ENCODE measurements at places on chromosomes 3 and 15. TPM values are rescaled to one million over a fixed set of nuclear protein-coding genes. Genes with fewer than 3 reads are reported as not detected.
A peak's percentile ranks its signal among the peaks of the same experiment; 100 is the strongest.

- H3K36me3 ChIP-seq = peaks cover 32% of the 10 kb centered on the region
- no peak overlapping the region for H3K27ac ChIP-seq
- H3K27me3 ChIP-seq = no peaks in the 10 kb centered on the region
- peaks cover 15% of the 10 kb centered on the region for H3K4me1 ChIP-seq
- H3K4me3 ChIP-seq = no peak overlapping the region
These were observed 14.6 kb downstream of the CHSY1 start for GRCh38 chr15:101237251-101237650.

DNA sequence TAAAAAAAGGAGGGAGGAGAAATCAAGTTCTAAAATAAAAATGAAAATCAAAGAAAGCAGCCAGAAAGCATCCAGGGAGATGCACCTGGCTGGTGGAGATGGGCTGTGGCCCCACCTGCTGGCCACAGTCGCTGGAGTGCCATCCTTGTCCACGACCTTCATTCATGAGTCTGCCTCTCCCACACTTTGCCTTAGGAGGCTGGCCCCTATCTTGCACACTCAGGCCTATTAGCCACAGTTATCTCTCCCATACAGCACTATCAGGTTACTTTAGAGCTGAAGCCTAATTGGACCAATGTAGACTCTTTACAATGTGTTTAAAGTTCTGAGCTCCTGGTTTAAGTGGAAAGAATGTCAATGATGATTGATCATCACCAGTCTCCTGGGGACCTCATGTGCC, 392.0 kb upstream of the RORA start:
- H3K27ac ChIP-seq = no peak overlapping the region
- H3K4me1 ChIP-seq = no peaks in the 10 kb centered on the region
- H3K36me3 ChIP-seq = no peaks in the 10 kb centered on the region
- DNase-seq = no peak
- H3K4me3 ChIP-seq = no peak overlapping the region

DNA sequence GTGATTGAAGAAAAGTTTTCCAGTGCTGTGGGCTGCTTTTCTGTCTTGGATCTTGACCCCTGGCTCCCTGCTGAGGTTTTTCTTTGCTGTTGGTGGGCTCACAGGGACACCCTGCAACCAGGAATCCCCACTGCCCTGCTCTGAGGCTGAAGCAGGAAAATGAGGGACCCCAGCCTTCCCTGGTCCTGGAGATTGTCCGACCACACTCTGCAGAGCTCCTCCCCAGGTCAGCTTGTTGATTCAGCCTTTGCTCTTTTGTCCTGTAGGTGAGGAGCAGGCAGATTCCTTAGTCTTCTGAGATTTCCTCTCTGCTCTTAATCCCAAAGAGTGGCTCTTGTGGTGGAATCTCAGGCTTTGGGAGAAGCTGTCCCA, 194.5 kb downstream of the RPLP1 start:
- H3K27ac ChIP-seq = no peak overlapping the region
- no peak overlapping the region for H3K4me3 ChIP-seq
- DNase-seq = no peak
- peaks cover 53% of the 10 kb centered on the region for H3K27me3 ChIP-seq
- no peaks in the 10 kb centered on the region for H3K4me1 ChIP-seq
- H3K36me3 ChIP-seq = no peaks in the 10 kb centered on the region

DNA sequence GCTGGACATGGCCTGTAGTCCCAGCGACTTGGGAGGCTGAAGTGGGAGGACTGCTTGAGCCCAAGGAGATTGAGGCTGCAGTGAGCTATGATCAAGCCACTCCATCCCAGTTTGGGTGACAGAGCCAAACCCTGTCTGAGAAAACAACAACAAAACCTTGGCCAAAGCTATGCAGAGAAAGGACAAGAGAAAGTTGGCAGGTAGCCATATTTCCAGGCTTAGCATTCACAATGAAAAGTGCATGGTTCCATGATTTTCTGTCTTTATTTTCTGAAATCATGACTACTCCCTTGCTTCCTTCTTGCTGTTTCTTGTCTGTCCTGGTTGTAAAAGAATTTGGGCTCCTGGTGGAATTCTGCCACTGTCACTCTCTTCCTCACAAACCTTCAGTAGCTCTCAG, 284.6 kb upstream of the C2CD4B start:
- no peaks in the 10 kb centered on the region for H3K27me3 ChIP-seq
- H3K27ac ChIP-seq = no peak overlapping the region
- no peak for DNase-seq
- no peaks in the 10 kb centered on the region for H3K36me3 ChIP-seq
- no peak overlapping the region for H3K4me3 ChIP-seq

DNA sequence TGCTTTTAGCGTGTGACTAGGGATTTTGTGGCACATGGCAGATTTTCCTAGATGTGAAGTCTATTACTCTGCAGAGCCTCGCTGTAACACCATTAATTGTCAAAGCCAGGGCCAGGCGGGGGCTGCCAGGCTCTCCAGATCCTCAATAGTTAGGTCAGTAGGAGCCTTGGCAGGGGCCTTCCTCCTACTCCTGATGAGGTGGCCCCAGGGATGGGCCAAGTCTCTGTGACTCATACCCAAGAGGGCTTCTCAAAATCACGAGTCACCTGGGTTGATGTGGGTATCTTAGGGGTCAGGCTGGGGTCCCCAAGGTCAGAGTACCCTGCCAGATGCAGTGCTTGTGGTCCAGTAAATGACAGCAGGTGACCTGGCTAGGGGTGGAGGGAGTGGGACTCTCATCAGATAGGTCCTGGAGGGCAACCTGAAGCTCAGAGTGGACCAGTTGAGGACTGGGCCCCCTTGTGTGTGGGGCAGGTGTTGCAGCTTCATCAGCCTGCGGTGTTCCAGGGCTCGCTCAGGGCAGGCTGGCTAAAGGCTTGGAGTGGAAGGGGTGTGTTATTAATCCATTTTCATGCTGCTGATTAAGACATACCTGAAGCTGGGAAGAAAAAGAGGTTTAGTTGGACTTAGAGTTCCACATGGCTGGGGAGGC, 88.5 kb upstream of the MYZAP start:
- DNase-seq = peak; percentile 32
- no peak overlapping the region for H3K4me3 ChIP-seq
- no peaks in the 10 kb centered on the region for H3K36me3 ChIP-seq
- H3K4me1 ChIP-seq = peaks cover 11% of the 10 kb centered on the region
- no peak overlapping the region for H3K27ac ChIP-seq

DNA sequence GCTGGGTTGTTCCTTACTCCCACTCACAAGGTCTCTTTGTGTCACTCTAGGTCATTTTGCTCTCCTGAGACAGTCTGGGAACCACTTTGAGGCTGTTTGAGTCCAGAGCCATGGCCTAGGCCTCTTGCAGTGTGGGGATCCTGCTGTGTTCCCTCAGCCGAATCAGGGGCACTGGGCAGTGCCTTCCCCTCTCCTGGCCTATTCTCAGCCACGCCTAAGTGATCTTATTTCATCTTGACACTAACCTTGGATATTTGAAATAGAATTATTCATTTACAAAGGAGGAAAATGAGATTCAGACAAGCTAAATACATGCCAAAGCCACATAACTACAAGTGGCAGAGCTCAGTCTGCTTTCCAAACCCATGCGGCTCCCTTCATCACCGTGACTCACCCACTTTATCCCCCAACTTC, 557.2 kb upstream of the TBL1XR1 start:
- H3K4me3 ChIP-seq = no peak overlapping the region
- H3K27me3 ChIP-seq = no peaks in the 10 kb centered on the region
- peak overlapping the region; percentile 84 for H3K27ac ChIP-seq
- H3K36me3 ChIP-seq = no peaks in the 10 kb centered on the region
- peaks cover 35% of the 10 kb centered on the region for H3K4me1 ChIP-seq

DNA sequence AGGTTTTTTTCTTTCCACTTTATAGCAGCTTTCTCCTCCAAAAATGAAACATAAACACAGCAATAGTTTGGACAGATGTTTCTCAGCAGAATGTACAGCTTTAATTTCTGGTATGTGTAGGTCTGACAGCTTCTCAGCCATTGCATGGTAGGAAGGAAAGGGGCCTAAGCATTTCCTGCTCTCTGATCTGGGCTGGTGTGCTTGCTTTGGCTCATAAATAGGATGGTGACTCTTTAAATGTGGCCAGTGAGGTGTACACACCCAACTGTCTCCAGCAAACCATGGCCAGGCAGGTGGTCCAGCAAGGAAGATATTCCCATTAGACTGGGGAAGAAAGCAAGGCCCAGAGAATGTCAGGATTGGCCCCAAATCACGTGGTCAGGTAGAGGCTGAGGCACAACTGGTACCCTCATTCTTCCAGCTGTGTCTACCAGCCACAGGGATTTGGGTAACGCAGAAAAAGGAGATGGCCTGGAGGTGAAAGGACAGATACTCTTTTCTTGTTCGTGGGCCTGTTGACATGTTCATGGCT, 52.1 kb downstream of the ITGA11 start:
- peaks cover 76% of the 10 kb centered on the region for H3K36me3 ChIP-seq
- DNase-seq = no peak
- no peak overlapping the region for H3K4me3 ChIP-seq
- peaks cover 34% of the 10 kb centered on the region for H3K4me1 ChIP-seq

DNA sequence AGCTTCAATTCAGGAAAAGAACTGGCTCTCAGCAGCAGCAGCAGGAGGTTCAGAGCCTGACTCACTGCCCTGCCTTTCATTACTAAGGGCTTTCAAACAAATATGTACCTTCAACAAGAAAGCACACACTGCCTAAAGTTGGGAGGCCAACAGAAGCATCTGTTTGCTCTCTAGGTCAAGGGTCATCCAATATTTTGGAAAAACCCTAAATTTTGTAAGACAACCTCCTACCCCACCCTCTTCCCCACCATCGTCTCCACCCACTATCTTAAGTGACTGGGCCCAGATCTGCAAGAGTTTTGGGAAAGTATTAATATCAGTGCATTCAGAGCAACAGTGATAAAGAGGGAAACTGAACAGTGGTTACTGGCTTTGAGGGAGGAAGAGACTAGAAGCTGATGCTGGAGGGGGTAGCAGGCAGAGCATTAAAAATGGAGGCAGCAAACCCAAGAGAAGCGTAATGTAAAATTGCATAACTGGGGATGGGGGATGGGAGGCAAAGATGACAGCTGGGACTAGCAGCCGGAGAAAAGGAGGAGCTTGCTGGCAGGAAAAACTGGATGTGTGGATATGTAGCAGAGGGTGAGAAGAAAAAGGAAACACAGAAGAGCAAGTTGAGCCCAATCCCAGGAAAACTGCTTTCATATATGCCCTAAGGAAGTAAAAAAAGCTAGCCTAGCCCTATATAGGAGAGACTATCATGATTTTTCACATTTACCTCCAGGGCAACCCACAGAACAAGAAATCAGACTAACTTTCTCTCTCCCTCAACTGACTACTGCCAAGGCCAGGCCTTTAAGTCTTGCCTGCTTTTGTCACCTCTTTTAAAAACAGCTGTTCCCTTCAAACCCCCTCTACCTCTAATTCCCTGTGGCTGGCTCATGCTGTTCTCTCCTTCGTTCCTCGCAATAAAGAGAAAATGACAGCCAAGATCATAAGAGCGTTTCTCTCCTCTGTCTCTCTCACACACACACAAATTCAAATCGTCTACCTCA, 31.4 kb downstream of the NPTN start:
- no peak for DNase-seq
- H3K36me3 ChIP-seq = no peaks in the 10 kb centered on the region
- peak overlapping the region; percentile 32 for H3K4me3 ChIP-seq
- H3K27me3 ChIP-seq = no peaks in the 10 kb centered on the region

DNA sequence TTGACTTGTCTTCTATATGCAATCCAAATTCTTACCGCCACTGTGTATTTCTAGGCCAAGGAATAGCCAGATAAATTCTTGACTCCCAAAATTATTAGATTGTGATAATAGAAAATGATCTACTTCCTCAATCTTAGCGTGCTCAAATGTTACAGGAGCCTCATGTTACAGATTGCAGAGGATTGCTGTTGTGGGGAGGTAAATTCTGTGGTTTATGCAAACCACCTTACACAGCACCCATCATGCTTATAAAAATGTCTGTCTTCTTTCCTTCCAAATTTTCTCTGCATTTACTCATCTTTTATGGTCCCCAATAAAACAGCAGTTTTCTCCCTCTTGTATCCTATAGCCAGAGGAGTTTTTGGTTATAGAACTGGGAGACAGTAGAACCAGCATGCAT, 420.2 kb upstream of the ROBO1 start:
- no peak overlapping the region for H3K4me3 ChIP-seq
- no peaks in the 10 kb centered on the region for H3K4me1 ChIP-seq
- no peaks in the 10 kb centered on the region for H3K36me3 ChIP-seq
- H3K27ac ChIP-seq = no peak overlapping the region
- no peaks in the 10 kb centered on the region for H3K27me3 ChIP-seq
- DNase-seq = no peak

- H3K4me1 ChIP-seq = no peaks in the 10 kb centered on the region
- H3K36me3 ChIP-seq = peaks cover 34% of the 10 kb centered on the region
- no peak for DNase-seq
- H3K27ac ChIP-seq = no peak overlapping the region
These were observed 33.9 kb downstream of the ADPGK start for GRCh38 chr15:72749700-72750099.

DNA sequence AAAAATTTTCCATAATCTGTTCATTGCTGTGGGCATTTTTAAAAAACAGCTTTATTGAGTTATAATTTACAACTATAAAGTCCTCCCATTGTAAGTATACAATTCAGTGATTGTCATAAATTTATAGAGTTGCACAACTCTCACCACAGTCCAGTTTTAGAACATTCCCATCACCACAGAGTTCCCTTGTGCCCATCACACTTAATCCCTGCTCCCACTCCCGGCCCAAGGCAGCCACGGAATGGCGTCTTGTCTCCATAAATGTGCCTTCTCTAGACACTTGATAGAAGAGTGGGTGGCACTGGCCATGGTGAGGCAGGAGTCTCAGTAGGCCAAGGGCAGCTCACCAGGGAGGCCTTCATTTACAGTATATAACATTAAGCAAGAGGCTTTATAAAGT, 6.3 kb downstream of the TSEN2 start:
- H3K4me1 ChIP-seq = peaks cover 10% of the 10 kb centered on the region
- DNase-seq = no peak
- peaks cover 26% of the 10 kb centered on the region for H3K36me3 ChIP-seq
- no peaks in the 10 kb centered on the region for H3K27me3 ChIP-seq
- H3K27ac ChIP-seq = no peak overlapping the region

GRCh38 chr3:13004376-13004775, 68.9 kb downstream of the IQSEC1 start:
- peaks cover 9% of the 10 kb centered on the region for H3K4me1 ChIP-seq

- H3K27me3 ChIP-seq = no peaks in the 10 kb centered on the region
- H3K36me3 ChIP-seq = no peaks in the 10 kb centered on the region
- H3K4me3 ChIP-seq = no peak overlapping the region
- no peak for DNase-seq
These were observed 106.2 kb upstream of the THBS1 start for GRCh38 chr15:39474657-39475056.

DNA sequence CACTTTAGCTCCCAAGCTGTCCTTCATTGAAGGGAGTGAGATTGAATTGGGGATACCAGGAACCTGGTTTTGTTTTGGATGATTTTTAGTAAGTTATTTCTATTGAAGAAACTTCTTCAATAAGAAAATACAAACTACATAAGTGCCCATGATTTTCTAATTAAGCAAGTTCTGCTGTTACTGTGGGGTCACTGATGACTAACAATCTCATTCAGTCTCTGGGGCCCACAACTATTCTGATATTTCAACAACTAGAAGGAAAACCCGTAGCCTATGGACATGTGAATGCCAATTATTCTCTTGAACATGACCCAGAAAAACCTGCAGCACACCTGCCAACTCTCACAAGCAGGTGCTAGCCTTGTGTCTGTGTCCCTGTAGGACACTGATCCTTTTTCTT, 184.6 kb downstream of the DCLK3 start:
- no peaks in the 10 kb centered on the region for H3K36me3 ChIP-seq
- H3K4me1 ChIP-seq = no peaks in the 10 kb centered on the region
- no peak overlapping the region for H3K27ac ChIP-seq
- no peak overlapping the region for H3K4me3 ChIP-seq

- no peak for DNase-seq
- H3K4me3 ChIP-seq = no peak overlapping the region
- no peaks in the 10 kb centered on the region for H3K4me1 ChIP-seq
- peaks cover 23% of the 10 kb centered on the region for H3K36me3 ChIP-seq
These were observed 7.3 kb downstream of the NGLY1 start for GRCh38 chr3:25775936-25776335.

PPCDC gene
- 5.6 TPM for total RNA-seq

DISP2 gene
- total RNA-seq = 0.36 TPM

UACA gene
- 158 TPM for total RNA-seq

HESX1 gene
- total RNA-seq = 0.29 TPM

Measured in osteoblast (primary cell).